ENCODE measurements at places on chromosomes 3 and 15.

- no peak for DNase-seq
These were observed 119.4 kb downstream of the NUP210 start for GRCh38 chr3:13300546-13301285.

DNA sequence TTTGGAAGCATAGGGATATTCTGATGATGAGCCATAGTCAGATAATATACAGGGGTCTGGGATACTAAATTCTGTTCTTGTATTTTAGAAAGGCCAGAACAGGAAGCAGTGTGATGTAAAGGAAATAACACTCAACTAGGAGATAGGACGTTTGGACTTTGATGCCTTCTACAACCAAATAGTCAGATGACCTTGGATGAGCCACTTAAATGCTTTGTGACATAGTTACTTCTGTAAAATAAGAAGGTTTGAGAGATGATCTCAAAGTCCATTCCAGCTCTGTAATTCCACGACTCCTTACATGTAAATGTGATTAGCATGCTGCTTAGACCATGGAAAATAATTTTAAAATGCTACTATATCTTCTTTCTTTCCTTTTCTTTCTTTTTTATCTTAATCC is 29.5 kb upstream of the CCDC54 start:
- DNase-seq, result no peak

GRCh38 chr3:16183601-16184270 is 9.3 kb downstream of the GALNT15 start:
- no peak for DNase-seq

DNA sequence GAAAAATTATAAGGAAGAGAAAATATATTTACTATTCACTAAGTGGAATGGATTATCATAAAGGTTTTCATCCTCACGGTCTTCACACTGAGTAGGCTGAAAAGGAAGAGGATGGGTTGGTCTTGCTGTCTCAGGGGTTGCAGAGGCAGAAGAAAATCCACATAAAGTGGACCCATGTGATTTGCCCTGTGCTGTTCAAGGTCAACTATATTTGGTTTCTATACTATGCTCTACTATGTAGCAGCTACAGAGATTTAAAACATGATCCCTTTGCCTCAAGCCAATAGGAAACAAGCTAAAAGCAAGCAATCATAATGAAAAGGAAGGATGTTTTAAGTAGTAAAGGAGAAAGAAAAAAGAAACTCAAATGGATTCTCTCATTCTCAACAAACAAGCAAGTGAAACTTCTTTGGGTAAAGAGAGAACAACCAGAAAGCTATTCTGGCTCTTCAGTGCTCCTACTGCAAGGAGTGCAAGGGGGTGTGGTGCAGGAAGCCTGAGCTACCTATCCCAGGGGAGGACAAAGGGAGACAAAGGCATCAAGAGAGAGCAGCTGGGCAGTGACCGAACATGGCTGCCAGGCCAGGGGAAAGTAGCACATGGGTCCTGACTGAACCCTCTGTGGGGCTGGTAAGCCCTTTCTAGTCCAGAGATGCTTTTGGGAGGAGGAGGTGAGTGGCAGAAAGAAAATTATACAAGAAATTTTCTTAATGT is 35.9 kb downstream of the SFMBT1 start:
- no peak for DNase-seq

DNA sequence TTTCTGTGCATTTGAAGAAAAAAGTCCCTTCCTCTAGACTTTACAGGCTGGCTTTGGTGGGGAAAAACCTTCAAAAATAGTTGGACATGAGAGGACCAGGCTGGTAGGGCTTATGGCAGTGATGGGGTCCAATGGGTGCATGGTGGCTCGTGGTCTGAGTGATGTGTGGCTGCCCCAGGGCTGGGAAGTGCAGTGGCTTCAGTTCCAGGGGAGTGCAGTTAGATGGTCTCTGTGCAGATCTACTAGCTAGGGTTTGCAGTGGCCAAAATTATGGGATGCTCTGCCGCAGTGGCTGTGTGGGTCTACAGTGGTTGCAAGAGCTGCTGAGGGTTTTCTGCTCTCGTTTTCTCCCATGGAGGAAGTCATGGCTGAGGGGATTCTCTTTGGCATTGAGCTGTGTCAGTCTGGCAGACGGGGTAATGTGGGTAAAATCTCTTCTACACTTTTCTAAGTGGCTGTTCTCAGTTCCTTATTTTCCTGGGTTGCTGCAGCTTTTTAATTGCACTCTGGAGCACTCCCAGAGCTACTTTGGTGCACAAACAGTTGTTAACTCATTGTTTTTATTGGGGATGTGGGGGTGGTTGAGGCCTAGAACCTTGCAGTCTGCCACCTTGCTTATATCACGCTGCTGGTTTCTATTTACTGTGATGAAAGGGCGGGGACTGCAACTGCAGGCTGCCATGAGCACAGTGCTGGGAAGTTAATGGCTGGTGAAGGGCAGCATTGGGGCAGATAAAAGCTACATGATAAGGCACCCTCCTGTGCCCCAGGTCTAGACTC is 1324.6 kb downstream of the NSUN3 start:
- no peak for DNase-seq

GRCh38 chr3:14804835-14805780 is 13.7 kb upstream of the FGD5 start:
- DNase-seq, result no peak

DNA sequence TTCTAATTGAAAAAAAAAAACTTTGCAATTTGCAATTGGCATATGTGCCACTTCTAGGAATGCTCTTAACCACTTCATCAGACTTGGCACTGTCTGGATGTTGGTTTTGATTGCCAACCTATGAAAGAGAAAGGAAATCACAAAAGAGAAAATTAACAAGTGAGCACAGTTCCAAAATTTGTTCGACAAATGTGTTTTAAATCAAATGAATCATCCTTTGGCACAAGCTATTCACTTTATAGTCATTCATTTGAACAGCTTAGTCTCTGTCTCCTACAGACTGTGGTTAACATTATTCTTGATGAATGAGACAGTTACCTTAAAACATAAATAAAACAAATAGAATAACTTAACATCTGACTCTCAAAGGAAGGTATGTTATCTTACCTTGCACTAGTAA is 265.0 kb downstream of the EPHA3 start:
- DNase-seq, result no peak

DNA sequence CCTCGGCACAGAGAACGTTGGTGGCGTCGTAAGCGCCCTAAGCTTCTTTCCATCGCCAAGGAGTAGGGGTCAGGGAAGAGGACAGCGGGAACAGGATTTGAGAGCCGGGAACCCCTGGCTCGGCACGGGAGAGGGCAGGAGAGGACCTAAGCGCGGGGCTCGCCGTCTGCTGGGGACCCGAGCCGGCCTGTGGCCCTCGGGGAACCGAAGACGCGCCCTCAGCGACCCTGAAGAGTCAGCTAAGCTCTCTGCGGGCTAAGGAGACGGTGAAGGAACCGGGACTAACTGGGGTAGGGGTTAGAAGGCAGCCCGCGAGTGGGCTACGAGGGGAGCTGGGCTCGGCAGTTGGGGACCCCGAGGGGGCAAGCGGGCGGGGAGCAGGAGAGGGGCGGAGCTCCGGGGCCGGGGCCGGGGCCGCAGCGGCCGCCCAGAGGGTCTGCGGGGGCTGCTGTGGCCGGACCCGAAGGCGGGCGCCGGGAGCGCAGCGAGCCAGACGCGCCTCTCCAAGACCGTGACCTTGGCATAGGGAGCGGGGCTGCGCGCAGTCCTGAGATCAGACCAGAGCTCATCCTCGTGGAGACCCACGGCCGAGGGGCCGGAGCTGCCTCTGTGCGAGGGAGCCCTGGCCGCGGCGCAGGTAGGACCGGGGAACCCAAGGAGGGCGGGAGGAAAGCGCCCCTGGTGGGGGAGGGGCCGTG is 574 bp downstream of the CASR start:
- DNase-seq, result no peak

DNA sequence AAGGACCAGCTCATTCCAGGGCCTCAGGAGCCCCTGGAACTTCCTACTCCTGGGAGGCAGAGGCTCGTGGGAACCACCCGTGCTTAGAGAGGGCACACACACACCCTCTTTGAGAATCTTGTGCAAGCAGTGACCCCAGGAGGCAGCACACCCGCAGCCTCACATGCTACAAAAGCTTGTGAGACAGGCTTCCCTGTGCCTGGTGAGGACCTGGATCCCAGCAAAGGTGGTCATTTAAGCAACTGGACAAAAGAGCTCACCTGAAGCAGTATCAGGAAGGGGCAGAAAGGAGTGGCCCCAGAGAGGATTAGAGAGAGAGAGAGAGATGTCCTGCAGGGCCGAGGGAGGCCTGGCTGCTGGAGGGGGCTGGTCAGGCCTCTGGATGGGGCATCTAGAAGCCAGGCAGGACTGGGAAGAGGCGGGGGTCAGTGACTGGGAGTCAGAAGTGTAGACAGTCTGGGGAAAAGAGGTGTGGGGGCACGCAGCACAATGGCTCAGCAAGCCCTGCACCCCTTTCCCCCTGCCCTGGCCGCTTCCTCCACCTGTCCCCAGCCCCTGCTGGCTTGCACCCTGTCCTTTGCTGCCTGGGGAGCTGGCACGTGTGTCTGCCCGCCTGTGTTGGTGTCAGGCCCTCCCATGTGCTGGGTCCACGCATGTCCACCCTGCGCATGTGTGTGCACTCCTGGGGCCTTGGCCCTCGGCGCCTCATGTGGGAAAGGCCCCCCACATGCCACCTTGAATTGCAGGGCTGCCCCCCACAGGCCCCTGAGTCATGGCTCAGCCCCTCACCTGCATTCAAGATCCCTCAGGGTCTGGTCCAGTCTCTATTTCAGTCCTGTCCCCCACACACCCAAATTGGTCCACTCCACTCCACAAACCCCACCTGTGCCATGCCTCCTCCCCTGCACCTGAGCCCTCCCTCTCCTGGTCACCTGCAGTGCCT is 36.9 kb downstream of the TSPAN3 start:
- no peak for DNase-seq

- no peak for DNase-seq
These were observed 30.6 kb downstream of the SLC28A1 start for GRCh38 chr15:84914909-84915605.

DNA sequence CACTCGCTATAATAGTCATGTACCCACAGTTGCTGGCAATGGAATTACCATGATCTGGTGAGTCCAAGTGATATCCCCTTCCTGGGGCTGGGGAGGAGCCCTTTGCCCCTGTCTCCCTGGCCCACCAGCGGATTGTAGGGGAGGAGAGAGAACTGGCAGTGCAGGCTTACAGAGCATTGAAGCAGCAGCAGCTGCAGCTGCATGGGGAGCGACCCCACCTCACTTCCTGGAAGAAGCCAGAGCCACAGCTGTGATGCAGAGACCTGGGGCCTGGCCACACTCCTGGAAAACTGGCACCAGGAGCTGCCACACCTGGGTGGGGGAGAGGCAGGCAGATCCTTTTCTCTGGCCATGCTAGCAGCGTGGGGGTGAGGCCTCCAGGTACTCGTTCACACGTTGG is 300.1 kb upstream of the PROK2 start:
- no peak for DNase-seq

- no peak for DNase-seq
These were observed 206.3 kb upstream of the PRICKLE2 start for GRCh38 chr3:64431526-64432091.

GRCh38 chr3:74787011-74787410 is 172.6 kb upstream of the CNTN3 start:
- DNase-seq, result no peak

GRCh38 chr3:43338295-43338694 is 52.0 kb downstream of the SNRK start:
- DNase-seq, result no peak

- no peak for DNase-seq
These were observed 188.6 kb upstream of the EPHA3 start for GRCh38 chr3:88918841-88919240.

DNA sequence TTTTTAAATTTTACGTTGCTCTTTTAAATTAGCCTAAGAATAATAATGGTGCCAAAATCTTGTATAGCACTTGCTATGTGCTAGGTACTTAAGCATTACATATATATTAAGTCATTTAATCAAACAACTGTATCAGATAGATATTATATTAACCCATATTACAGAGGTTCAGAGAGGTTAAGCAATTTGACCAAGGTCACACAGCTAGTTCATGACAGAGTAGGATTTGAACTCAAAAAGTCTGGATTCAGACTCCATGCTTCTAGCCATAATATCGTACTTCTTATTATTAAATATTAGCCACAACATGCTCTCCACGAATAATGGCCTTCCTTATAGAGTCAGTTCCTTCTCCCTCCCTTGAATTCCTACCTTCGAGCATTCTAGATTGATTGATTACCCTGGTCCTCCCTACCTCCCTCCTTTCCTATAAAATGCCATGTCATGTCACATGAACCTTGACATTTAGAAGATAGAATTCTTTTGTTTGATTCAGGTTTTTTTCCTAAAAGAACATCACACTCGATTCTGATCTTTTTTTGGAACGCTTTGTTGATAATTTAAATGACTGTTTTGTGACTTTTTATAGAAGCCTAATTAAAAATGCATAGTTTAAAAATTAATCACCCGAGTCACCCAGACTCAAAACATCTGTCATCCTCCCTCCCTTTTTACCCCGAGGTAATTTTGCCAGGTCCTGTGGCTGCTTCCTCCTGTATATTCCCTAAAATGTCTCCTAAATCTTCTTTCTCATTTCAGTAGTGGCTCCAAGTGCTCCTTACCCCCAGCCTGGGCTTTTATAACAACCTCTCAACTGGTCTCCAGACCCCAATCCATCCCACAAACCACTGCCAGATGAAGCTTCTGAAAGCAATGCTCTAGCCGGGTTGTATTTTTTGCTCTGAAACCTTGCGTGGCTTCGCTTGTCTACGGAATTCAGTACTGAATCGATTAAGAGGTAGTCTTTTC is 8.5 kb upstream of the PSMD6 start:
- DNase-seq, result no peak

DNA sequence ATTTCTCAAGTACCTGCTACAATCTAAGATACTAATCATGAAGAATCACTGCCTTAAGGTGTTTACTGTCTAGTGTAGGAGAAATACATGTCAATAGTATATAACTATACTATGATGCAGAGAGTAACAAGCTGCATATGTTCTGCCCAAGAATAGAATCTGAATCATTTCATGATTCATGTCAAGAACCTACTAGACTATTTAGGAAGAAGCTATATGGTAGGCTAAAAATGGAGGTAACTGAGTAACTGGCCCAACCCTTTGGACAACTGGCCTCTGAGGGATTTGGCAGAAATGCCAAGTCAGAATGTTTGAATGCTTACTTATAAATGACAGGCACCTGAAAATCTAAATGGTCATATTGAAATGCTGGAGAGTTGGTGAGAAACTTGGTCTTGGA is 59.9 kb upstream of the DGKG start:
- DNase-seq, result no peak

DNA sequence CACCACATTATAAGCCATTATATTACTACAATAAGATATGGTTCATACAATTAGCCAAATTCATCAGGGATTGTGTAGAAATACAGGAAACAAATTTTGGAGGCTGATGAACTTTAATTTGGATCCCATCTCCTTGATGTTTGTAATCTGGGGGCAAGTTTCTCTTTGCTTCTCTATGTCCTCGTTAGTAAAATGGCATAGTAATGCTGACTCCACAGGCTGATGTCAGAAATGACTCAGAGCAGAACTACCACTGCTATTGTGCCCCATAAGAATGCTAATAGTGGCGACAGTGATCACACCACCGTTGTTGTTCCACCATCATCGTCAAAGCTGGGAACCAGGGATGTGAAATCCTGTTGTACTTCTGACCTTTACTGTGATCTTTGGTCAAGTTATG is 722.3 kb upstream of the LMCD1 start:
- DNase-seq, result no peak
